Osteocyte (in vitro differentiated cells): ENCODE measurements at places on chromosomes 12 and 14. TPM values are rescaled to one million over a fixed set of nuclear protein-coding genes. Genes with fewer than 3 reads are reported as not detected.
A peak's percentile ranks its signal among the peaks of the same experiment; 100 is the strongest.

DNA sequence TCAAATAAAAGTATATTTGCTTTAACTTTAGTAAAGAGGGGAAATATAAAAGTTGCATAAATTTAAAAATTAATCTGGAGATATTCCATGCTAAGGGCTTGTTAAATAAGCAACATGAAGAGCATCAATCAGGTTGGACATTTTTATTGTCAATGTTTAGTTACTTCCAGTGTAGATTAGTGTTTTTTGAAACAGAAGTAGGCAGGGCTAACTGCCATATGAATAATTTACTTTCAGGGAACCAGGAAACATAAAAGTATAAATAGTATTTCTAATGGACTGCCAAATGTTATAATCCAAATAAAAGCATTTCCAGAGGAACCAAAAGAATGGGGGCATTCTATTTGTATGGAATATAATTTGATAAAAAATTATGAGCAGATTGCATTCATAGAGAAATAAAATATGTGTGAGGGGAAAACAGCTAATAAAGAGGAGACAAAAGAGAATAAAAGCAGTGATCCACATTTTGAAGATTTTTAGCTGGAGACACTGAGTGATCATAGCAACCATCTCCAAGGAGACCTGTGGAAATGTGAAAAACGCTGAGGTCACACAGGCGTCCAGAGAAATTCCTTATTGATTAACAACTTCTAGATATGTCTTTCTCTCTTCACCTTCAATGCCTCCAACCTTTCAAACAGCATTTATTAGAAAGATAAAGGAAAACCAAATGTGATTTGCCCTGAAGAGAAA, 70.8 kb downstream of the SRGAP1 start:
- DNase-seq, result no peak
- H3K27ac ChIP-seq, result peak overlapping the region; percentile 92
- H3K36me3 ChIP-seq, result no peaks in the 10 kb centered on the region
- H3K4me3 ChIP-seq, result no peak overlapping the region

The BTBD6 gene
- 35.3 and 35.7 TPM in 2 replicates for total RNA-seq

GRCh38 chr12:122467983-122468382, 32.7 kb downstream of the ZCCHC8 start:
- H3K27me3 ChIP-seq, result no peaks in the 10 kb centered on the region
- H3K4me1 ChIP-seq, result peaks cover 14% of the 10 kb centered on the region
- peak; percentile 17 for DNase-seq
- peaks cover 1% of the 10 kb centered on the region for H3K36me3 ChIP-seq
- H3K4me3 ChIP-seq, result no peak overlapping the region

The ANKRD33 gene
- total RNA-seq, result not detected in 2 replicates

DNA sequence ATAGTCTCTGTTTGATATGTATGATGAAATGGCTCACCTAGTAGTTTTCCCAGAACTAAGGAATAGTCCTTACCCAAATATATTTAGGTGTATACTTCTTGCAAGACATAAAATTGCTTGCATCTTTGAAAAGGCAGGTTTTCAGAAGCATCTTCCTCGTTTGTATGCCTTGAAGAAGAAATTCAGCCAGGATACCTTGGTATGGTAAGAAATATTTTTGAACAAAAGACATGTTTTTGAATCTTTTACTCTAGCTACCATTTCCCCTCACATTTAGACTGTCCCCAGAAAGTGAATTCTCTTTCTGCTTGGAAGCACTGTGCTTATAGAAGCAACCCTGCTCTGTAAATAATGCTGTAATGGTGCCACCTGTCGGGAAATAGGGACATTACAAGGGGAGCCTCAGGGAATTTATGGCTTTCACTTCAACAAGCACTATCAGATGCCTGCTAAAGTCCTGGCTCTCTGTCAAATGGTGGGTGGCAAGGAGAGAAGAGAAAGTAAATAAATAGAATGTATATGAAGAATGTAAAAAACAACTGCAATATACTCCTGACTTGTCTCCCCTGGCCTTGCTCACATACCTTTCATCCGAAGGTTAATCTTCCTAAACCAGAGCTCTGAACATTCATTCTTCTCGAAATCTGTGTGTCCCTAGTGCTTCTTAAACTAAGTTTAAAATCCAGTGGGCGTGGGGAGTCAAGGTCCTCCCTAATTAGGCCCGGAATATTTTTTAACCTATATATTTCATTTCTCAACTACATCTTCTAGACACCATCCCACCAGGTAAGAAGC, 6.1 kb downstream of the CCDC184 start:
- H3K27me3 ChIP-seq, result peaks cover 89% of the 10 kb centered on the region
- no peak for DNase-seq
- H3K36me3 ChIP-seq, result no peaks in the 10 kb centered on the region
- H3K27ac ChIP-seq, result no peak overlapping the region
- no peaks in the 10 kb centered on the region for H3K4me1 ChIP-seq

The SPTB gene
- total RNA-seq, result 0.26 and 0.35 TPM in 2 replicates

The FAM222A gene
- 1.2 and 1.5 TPM in 2 replicates for total RNA-seq

DNA sequence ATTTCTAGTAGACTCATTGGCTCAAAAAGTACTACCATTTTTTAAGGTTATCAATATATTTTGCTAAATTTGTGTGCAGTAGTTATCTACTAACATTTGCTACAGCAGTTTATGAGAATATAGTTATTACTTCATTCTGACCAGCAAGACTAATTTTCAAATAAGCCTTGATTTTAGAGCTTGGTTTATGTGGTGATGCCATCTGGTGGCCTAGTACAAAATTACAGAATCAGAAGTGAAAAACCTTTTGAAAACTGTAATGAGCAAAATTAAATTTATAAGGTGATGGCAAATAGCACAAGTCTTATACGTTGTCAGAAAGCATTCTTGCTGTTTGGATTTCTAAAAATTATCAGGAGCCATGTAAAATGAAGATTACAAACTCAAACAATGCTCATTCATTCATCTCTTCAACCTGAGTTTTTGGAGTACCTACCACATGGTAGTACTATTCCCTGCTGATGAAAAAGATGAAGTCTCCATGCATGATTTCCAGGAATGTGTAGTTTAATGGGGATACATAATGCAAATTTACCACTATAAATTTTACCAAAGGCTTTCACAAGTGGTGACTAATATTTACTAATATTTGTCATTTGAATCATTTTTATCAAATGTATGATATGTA, 51.0 kb downstream of the MAGOHB start:
- peaks cover 4% of the 10 kb centered on the region for H3K4me1 ChIP-seq
- no peaks in the 10 kb centered on the region for H3K36me3 ChIP-seq
- H3K27me3 ChIP-seq, result peaks cover 12% of the 10 kb centered on the region
- H3K27ac ChIP-seq, result no peak overlapping the region
- DNase-seq, result no peak

DNA sequence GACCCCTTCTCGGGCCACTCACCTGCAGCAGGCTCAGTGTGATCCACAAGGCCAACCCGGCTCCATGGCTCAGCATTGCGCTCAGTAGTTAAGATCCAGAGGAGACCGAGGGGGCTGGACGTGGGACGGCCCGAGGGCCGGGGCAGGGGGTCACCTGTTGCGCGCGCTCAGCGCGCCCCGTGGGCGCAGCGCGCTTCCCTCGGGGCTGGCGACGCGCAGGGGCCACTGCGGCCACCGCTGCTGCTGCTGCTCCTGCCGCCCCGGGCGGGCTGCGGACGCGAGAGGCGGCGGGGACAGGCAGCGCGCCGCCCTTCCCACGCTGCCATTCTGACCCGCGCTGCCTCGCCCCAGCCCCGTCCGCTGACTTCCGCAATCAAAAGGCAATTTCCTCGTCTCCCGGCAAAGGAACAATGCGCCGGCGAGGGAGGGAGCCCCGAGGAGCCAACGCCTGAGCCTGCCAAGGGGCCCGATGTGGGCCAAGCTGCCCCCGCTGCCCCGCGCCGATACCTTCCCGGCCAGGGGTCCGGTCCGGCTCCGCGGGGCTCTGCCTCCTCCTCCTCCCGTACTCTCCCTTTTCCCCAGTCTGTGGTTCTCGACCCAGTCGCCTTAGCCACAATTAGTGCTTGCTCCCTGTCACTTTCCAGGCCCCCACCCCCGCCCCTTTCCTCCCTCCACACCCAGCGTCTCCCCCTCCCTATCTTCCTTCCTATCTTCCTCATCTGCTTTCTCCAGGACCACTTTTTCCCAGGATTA, 27.3 kb downstream of the PTPRB start:
- H3K36me3 ChIP-seq, result no peaks in the 10 kb centered on the region
- no peak for DNase-seq
- peak overlapping the region; percentile 74 for H3K4me3 ChIP-seq
- H3K4me1 ChIP-seq, result peaks cover 8% of the 10 kb centered on the region
- peaks cover 59% of the 10 kb centered on the region for H3K27me3 ChIP-seq

DNA sequence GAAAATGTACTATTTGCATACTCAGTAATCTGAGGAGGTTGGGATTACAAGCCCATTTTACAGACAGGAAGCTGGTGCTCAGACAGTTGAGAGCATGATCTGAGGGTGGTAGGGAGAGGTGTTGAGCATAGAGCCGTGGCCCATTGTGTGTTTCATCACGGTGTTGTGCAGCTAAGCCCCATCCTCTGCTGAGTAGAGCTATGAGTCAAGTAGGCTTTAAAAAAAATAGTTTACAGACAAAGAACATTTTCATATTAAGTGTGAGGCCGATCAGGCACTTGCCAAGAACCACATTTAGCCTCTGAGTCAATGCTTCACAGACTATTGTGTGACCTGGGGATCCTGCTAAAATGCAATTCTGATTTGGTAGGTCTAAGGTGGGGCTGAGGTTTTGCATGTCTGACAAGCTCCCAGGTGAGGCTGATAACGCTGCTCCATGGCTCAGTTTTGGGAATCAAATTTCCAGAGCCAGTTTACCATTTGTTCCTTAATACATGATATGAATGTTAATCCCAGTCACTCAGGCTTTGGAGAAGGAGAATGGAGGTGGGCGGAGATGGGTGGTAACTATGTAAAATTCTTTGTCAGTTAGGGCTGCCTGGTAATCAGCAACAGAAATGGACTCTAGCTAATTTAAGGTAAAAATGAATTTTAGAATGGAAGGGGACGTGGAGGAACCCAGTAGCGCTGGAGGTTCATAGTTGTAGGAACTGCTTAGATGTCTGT, 22.2 kb downstream of the ZNF664 start:
- H3K36me3 ChIP-seq, result peaks cover 39% of the 10 kb centered on the region
- DNase-seq, result no peak
- H3K4me1 ChIP-seq, result peaks cover 36% of the 10 kb centered on the region
- no peak overlapping the region for H3K27ac ChIP-seq
- no peak overlapping the region for H3K4me3 ChIP-seq
- no peaks in the 10 kb centered on the region for H3K27me3 ChIP-seq

The TM9SF1 gene
- 69.5 and 81.8 TPM in 2 replicates for total RNA-seq

GRCh38 chr12:131409211-131409610, 301.7 kb upstream of the SFSWAP start:
- H3K36me3 ChIP-seq, result no peaks in the 10 kb centered on the region
- no peak for DNase-seq
- no peaks in the 10 kb centered on the region for H3K27me3 ChIP-seq
- H3K27ac ChIP-seq, result no peak overlapping the region
- no peak overlapping the region for H3K4me3 ChIP-seq

DNA sequence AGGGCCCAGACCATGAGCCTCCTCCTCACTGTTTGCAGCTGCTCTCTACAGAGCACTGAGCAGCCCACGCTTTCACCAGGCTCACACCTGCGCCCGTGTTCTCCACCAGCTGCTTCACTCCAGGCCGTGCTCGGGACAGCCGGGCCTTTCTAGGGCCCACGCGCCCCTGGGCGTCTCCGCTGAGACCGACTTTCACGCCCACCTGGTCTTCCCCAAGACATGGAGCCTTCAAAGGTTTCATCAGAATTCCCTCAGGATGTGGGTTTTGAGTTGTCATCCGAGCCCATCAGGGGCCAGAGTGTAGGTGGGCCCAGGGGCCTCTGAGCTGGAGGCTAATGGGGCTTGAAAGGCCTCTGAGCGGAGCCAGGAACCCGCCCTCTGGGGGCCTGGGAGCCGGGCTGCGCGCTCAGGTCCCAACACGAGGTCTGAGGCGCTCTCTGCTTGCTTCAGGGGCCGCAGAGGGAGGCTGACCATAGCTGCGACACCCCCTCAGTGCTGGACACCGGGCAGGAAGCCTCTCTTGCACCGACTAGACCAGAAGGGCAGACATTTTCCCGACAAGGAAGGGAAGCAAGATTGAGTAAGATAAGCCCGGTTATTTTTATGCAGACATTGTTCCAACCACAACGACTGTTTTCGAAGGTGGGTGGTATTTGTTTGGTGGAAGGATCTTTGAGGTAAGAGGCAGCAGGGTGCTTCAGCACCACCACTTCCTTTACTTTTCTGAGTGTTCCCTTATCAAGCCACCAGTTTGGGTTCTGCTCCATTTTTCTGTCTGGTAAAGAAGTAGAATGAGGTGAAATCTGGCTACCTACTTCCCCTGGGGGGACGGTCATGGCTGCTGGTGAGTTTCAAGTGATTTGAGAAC, 125.0 kb upstream of the FUT8 start:
- H3K27me3 ChIP-seq, result no peaks in the 10 kb centered on the region
- H3K36me3 ChIP-seq, result no peaks in the 10 kb centered on the region
- H3K27ac ChIP-seq, result no peak overlapping the region
- no peak overlapping the region for H3K4me3 ChIP-seq
- no peak for DNase-seq

GRCh38 chr12:24596768-24597388, 352.0 kb downstream of the BCAT1 start:
- H3K27ac ChIP-seq, result no peak overlapping the region
- peaks cover 3% of the 10 kb centered on the region for H3K27me3 ChIP-seq
- no peaks in the 10 kb centered on the region for H3K36me3 ChIP-seq
- H3K4me3 ChIP-seq, result no peak overlapping the region
- no peak for DNase-seq

DNA sequence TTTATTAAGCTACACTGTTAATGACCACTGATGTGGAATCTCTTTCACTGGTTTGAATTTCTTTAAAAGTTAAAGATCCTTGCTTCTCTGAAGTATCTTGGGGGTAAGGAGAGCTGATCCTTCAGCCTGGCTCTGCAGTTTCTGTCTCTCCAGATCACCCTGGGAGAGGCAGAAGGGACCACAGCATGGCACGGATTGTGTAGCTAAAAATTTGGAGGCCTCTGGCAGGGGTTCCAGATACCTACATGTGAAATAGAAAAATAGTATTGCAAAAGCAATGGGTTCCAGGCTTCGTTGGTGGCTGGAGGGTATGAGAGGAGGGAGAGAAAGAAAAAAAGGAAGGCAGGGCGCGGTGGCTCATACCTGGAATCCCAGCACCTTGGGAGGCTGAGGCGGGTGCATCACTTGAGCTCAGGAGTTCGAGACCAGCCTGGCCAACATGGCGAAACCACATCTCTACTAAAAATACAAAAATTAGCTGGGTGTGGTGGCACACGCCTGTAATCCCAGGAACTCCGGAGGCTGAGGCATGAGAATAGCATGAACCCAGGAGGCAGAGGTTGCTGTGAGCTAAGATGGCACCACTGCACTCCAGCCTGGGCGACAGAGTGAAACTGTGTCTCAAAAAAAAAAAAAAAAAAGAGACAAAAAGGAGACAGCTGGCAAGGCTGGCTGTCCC, 3.4 kb downstream of the CHST11 start:
- no peak overlapping the region for H3K27ac ChIP-seq
- peaks cover 26% of the 10 kb centered on the region for H3K4me1 ChIP-seq
- DNase-seq, result no peak
- H3K27me3 ChIP-seq, result no peaks in the 10 kb centered on the region

The CCNB1IP1 gene
- 47.4 and 49.6 TPM in 2 replicates for total RNA-seq
